T follicular helper cell (primary cell): ENCODE measurements at places on chromosomes 2 and 18.

- DNase-seq: no peak
Observed at GRCh38 chr2:157470321-157470720, 26.4 kb upstream of the CYTIP start.

- DNase-seq: no peak
Observed at GRCh38 chr2:74695663-74696062, 41.6 kb downstream of the SEMA4F start.

- no peak for DNase-seq
Observed at GRCh38 chr18:77524909-77525308, 275.3 kb downstream of the GALR1 start.

- DNase-seq: no peak
Observed at GRCh38 chr2:106996171-106996769, 110.3 kb upstream of the ST6GAL2 start.

DNA sequence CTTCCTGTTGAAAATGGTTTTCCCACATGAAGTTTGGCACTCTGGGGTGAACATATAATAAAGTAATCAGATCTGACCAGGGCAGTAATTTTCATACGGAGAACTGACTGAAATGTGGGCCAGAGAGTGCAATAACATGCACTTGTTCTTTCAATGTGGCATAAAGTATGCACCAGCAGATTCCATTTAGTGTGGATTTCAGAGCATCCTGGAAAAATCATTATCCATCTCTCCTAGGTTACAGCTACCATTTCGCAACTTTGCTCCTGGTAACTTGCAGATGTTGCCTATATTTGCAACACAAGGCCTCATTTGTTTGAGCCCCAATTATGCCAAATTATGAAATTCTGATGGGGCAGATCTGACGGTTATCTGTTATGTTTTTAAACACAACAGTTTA lies 55.4 kb downstream of the COLEC12 start:
- no peak for DNase-seq

DNA sequence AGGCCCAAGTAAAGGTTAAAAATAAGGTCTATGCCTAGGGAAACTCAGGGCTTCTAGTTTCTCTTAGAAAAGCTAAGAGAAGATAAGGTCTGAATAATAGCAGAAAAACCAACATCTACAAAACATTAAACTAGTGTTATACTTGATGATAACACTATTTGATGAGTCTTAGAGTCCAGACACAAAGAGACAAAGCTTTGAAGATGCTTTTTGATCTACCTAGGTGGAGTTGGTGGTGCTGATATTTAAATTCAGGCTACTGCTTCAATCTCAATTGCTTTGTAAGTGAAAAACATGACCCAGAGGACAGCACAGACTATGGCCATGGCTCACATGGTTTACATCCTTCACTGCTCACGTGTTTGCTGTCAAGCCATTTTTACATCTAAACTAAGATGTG lies 11.7 kb upstream of the MFF start:
- DNase-seq: no peak
